ENCODE measurements at places on chromosomes 16 and 17.

DNA sequence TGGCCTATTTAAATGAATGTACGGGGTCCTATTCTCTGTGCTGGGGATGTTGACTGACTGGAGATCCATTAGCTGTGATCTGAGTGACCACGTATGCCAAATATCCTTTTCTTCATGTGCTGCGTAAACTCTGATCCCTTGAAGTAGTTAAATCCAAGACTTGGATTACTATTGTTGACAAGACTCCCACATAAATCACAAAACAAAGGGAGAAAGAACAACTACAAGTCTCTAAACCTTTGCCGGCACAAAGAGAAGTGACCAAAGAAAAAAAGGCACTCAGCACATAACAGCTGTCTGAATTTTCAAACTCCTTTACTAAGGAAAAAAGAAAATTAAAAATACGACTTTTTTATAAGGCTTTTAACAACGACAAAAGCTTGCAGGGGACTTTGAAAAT lies 559.9 kb upstream of the CDH8 start:
- no peak overlapping the region for H3K4me3 ChIP-seq
- H3K4me1 ChIP-seq = no peaks in the 10 kb centered on the region
- no peaks in the 10 kb centered on the region for H3K36me3 ChIP-seq

DNA sequence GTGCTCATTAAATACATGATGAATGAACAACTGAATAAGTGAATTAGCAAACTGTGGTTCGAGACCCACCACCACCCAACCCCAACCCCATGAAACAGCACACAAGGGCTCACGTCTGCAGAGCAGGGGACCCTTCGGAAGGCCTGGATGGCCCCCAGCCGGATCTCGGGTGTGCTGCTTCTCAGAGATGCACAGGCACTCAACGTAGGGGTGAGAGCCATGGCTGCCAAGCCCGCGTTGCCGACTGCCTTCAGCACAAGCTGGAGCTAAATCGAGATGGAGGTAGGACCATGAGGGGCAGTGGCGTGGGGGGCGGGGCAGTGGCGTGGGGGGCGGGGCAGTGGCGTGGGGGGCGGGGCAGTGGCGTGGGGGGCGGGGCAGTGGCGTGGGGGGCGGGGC lies 93.2 kb downstream of the LITAF start:
- H3K27ac ChIP-seq = no peak overlapping the region
- no peak for DNase-seq
- H3K27me3 ChIP-seq = no peaks in the 10 kb centered on the region
- H3K4me3 ChIP-seq = no peak overlapping the region

- H3K36me3 ChIP-seq = peaks cover 32% of the 10 kb centered on the region
- H3K4me1 ChIP-seq = no peaks in the 10 kb centered on the region
- H3K27me3 ChIP-seq = no peaks in the 10 kb centered on the region
- DNase-seq = no peak
Measured at GRCh38 chr17:37182786-37183465, 192.9 kb upstream of the C17orf78 start.

GRCh38 chr16:57389087-57389468 lies 15.5 kb upstream of the CCL17 start:
- no peaks in the 10 kb centered on the region for H3K36me3 ChIP-seq
- no peak overlapping the region for H3K4me3 ChIP-seq
- peaks cover 14% of the 10 kb centered on the region for H3K4me1 ChIP-seq
- no peak for DNase-seq
- H3K27me3 ChIP-seq = no peaks in the 10 kb centered on the region
- H3K27ac ChIP-seq = no peak overlapping the region

DNA sequence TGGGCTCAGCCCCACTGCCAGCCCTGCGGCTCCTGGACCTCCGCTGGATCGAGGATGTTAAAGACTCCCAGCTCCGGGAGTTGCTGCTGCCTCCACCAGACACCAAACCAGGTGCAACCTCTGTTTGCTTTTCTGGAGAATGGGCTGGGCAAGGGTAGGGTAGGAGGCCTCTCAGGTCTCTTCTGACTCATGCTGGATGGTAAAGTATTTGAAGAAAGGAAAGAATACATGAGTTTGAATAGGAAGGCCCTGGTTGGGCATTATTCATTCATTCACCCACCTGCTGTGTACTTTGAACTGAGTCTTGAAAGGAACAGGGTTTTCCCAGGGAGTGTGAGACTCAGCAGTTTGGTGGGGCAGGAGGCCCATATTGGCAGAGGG lies 6.5 kb upstream of the ORAI3 start:
- no peaks in the 10 kb centered on the region for H3K36me3 ChIP-seq
- H3K4me3 ChIP-seq = no peak overlapping the region
- no peaks in the 10 kb centered on the region for H3K27me3 ChIP-seq

DNA sequence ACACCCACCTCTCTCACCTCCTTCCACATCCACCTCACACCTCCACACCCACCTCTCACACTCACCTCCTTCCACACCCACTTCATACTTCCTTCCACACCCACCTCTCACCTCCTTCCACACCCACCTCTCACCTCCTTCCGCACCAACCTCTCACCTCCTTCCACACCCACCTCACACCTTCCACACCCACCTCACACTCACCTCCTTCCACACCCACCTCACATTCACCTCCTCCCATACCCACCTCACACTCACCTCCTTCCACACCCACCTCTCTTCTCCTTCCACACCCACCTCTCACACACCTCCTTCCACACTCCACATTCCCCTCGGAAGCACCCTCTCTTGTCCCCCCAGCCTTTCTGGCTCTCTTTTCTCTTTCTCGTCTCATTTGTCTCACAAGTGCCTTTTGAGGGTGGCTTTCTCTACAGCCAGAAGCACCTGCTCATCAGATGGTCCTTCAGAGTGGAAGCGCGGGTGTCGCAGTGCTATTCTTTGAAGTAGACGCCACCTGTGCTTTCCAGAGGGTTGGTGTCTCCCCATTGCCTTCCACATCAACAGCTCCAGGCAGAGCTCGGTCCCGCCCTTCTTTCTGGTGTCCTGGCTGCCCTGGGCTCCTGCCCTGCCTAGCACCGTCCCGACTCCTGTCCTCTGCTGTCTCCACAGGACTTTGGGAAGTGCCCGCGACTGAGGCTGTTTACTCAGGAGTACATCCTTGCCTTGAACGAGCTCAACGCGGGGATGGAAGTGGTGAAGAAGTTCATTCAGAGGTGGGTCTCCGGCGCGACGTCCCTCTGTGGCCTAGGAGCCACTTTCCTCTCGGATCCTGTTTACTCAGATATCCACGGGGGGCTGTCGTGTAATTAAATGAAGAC lies 109.4 kb upstream of the PLCG2 start:
- no peak overlapping the region for H3K4me3 ChIP-seq
- no peak overlapping the region for H3K27ac ChIP-seq
- DNase-seq = no peak
- H3K36me3 ChIP-seq = peaks cover 49% of the 10 kb centered on the region
- H3K4me1 ChIP-seq = no peaks in the 10 kb centered on the region

GRCh38 chr17:9728564-9728963 lies 62.8 kb downstream of the DHRS7C start:
- no peaks in the 10 kb centered on the region for H3K4me1 ChIP-seq
- no peak overlapping the region for H3K4me3 ChIP-seq
- no peak for DNase-seq
- H3K27me3 ChIP-seq = peaks cover 27% of the 10 kb centered on the region
- no peak overlapping the region for H3K27ac ChIP-seq

- no peak for DNase-seq
- no peak overlapping the region for H3K4me3 ChIP-seq
- H3K4me1 ChIP-seq = no peaks in the 10 kb centered on the region
- H3K36me3 ChIP-seq = no peaks in the 10 kb centered on the region
- no peak overlapping the region for H3K27ac ChIP-seq
Measured at GRCh38 chr17:54408731-54409130, 491.9 kb upstream of the TOM1L1 start.

GRCh38 chr17:77396610-77397009 lies 255.8 kb downstream of the SEC14L1 start:
- peaks cover 52% of the 10 kb centered on the region for H3K4me1 ChIP-seq
- peaks cover 13% of the 10 kb centered on the region for H3K36me3 ChIP-seq
- DNase-seq = no peak
- no peak overlapping the region for H3K4me3 ChIP-seq

DNA sequence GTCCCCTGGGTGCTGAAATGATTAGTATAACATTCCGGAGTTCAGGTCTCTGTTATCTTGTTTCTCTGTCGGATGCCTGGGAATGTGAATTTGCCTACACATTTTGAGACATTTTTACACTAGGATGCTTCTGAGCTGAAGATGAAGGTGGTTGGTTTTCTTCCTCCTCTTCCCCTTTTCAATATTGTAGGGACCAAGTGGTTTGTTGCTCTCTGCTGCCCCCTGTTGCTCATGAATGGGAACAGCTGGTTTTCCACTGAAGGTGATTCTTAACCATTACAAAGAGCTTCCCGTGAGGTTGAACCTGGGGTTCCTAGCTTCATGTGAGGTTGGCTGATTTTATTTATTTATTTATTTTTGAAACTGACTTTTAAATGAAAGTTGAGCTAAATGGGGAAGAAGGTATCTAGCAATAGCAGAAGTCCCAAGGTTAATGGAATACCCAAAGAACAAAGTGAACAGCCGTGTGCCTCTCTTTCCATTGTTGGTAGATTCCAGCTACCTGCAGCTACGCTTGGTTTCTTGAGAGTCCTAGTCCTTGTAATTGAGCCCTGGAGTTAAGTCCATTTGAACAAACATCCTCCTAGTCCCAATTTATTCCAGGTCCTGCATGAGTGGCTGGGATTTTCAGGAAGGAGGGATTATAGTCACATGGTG lies 983.9 kb upstream of the EEF2KMT start:
- no peak for DNase-seq
- H3K36me3 ChIP-seq = no peaks in the 10 kb centered on the region
- no peak overlapping the region for H3K27ac ChIP-seq
- H3K4me1 ChIP-seq = no peaks in the 10 kb centered on the region
- H3K4me3 ChIP-seq = no peak overlapping the region
- no peaks in the 10 kb centered on the region for H3K27me3 ChIP-seq

DNA sequence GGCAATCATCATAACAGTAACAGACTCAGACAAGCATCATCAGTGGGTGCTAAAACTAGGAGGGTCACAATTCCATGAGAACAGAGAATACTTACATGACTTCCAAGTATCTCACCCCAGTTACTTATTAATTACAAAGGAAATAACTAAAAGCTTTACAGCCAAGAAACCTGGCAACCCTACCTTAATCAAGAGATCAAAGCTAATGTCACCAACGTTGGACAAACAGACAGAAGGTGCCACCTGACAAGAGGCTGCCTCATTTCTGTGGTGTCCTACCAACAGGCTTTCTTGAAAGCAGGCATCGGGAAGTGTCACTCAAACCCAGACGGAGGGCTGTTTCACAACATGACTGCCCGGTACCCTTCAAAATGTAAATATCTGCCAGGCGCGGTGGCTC lies 84.6 kb downstream of the RMI2 start:
- no peaks in the 10 kb centered on the region for H3K27me3 ChIP-seq
- H3K36me3 ChIP-seq = no peaks in the 10 kb centered on the region
- no peak for DNase-seq
- H3K4me1 ChIP-seq = no peaks in the 10 kb centered on the region
- H3K27ac ChIP-seq = no peak overlapping the region
- no peak overlapping the region for H3K4me3 ChIP-seq

DNA sequence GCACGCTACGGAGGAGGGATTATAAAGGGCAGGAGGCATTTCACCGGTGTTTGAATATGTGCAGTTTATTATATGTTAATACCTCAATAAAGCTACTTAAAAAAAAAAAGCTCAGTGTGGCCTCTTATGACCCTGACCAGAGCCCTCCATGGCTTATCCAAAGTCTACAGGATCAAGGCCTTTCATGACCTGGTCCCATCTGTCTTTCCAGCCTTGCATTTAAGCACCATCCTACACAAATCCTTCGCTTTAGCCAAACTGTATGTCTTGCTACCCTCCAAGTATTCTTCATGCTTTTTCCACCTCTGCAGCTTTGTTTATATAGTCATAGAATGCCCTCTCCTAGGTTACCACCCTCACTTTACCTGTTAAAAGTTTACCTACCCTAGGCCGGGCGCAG lies 6.5 kb downstream of the MFSD6L start:
- no peak overlapping the region for H3K27ac ChIP-seq
- no peaks in the 10 kb centered on the region for H3K4me1 ChIP-seq
- DNase-seq = no peak
- H3K4me3 ChIP-seq = no peak overlapping the region

DNA sequence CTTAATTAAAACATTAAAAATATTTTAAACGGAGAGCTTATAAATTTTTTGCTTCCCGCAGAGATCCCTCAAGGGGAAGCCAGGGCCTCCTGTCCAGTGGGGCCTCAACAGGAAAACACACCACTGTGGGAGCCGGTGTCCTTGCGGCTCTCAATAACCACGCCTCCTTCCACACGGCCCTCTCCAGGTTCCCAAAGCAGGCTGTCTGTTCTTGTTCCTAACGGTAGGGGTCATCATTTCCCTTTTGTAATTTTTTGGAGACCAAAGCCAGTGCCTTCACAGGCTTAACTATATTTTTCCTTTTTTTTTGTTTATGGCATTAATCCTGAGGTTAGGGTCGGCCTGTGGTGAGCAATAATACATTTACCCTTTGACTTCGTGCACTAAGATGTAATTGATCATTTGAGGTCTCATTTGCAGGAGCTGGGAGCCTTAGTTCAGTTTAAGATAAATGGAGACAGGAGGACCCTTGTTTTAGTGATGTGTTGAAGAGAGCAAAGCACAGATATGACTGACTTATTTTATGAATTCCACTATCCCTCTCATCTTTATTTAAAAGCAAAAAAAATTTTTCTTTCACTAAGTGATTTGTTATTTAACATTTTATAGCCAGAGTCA lies 77.5 kb upstream of the N4BP1 start:
- H3K27me3 ChIP-seq = no peaks in the 10 kb centered on the region
- no peaks in the 10 kb centered on the region for H3K4me1 ChIP-seq
- no peak for DNase-seq
- no peak overlapping the region for H3K27ac ChIP-seq
- H3K36me3 ChIP-seq = no peaks in the 10 kb centered on the region
- H3K4me3 ChIP-seq = no peak overlapping the region

- no peak for DNase-seq
- no peak overlapping the region for H3K4me3 ChIP-seq
- no peaks in the 10 kb centered on the region for H3K4me1 ChIP-seq
- no peak overlapping the region for H3K27ac ChIP-seq
- no peaks in the 10 kb centered on the region for H3K27me3 ChIP-seq
- H3K36me3 ChIP-seq = peaks cover 30% of the 10 kb centered on the region
Measured at GRCh38 chr17:43882761-43883415, 24.4 kb downstream of the MPP2 start.

DNA sequence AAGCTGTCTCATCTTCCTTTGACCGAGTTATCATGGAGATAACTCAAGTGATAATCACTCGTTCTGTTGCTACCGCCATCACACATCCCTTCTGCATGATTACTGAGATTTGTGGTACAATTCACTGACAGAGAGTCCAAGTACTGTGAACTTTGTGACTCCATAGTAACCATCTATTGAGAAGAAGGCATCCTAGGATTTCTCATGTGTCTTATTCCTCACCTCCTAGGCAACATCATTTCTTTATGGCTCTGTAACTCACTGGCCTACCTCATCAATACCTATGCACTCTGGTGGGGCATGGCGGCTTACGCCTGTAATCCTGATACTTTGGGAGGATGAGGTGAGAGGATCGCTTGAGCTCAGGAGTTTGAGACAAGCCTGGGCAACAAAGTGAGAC lies 19.4 kb downstream of the DRC7 start:
- H3K4me3 ChIP-seq = no peak overlapping the region
- no peak overlapping the region for H3K27ac ChIP-seq
- H3K27me3 ChIP-seq = no peaks in the 10 kb centered on the region
- DNase-seq = no peak
- H3K36me3 ChIP-seq = no peaks in the 10 kb centered on the region
